Right renal pelvis (tissue), 4 donors: ENCODE measurements at places on chromosomes 6 and 20. TPM values are rescaled to one million over a fixed set of nuclear protein-coding genes. Genes with fewer than 3 reads are reported as not detected.

DNA sequence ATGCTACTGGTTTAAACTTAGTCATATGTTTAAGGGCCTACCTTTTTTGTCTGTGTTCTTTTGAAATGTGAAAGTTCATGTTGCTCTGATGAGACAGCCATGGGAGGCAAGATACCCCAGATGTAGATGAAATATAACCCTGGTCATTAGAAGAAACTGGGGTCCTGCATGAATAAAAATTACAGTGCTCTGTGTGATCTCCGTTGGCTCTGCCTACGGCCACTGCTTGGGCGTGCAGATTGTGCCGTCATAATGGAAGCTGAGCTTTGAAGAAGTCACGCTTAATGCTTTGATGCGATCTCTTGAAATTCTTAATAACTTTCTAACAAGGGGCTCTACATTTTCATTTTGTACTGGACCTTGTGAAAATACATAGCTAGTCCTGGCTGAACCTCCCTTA, at the start of gene TAAR2:
Gene TAAR2, minus strand, starts transcription at position 101 of the 400 bp plus-strand sequence. Its CDS starts 0 bp downstream, at position 101.
- no peak for DNase-seq

DNA sequence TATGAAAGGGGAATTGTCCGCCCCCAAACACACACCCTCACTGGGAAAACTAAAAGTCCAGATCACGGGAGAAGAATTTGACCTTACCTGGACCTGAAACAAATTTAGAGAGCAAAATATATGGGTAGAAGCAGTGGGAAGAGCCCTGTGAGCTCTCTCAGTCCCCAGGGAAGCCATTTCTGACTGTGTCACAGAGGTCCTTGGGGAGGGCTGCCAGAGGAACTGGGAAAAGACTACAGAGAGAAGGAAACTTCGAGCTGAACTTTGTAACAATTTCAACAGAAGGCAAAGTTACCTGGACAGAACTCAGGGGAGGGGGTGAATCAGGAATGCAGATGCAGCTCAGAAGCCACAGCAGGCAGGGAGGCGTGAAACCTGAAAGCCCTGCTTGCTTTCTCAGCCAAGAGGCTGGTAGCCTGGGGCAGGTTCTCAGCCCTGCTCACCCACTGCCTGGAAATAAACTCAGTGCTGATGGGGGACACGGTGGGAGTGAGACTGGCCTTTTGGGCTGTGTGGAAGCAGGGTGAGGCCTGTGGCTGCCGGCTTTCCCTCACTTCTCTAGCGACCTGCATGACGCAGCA, 163.8 kb downstream of the TMEM200A start:
- DNase-seq = no peak

DNA sequence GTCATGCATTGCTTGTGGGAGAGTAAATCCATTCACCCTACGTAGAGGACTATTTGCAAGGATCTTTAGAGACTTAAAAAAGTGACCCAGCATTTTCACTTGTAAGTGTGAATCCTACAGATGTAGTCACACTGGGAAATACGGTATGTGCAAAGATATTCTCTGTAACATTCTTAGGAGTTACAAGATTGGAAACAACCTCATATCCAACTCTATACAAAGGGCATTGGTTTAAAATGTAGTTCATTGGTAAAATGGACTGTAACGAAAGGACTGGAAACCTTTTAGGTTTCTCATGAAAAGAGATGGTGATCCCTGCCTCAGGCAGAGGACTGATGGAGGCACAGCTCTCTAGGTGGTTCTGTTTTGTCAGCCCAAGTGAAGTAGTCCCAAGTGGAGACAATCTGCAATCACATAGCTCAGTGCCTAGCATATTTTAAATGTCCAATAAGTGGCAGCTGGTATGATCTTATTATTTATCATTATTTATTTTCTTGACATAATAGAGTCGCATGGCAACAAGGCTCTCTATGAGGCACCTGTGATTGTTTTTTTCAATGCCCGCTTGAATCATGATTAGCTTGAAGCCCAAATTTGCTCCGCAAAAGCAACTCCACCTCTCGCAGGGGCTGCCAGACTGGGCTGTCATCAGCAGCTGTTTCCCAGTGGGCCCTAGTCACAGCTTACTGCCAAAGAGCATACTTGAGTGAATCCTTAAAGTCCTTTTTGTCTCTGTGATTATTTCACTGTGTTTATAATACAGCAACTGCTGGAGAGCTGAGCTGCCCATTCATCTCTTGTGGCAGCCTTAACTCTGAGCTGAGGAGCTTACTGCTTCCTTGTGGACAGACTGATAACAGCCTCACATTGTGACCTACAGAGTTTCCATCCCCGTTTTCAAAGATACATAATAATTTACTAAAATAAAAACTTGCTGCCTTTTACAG, 19.8 kb upstream of the ENPP1 start:
- DNase-seq = no peak

C20orf202 gene
- polyA plus RNA-seq = 0.24 TPM

DNA sequence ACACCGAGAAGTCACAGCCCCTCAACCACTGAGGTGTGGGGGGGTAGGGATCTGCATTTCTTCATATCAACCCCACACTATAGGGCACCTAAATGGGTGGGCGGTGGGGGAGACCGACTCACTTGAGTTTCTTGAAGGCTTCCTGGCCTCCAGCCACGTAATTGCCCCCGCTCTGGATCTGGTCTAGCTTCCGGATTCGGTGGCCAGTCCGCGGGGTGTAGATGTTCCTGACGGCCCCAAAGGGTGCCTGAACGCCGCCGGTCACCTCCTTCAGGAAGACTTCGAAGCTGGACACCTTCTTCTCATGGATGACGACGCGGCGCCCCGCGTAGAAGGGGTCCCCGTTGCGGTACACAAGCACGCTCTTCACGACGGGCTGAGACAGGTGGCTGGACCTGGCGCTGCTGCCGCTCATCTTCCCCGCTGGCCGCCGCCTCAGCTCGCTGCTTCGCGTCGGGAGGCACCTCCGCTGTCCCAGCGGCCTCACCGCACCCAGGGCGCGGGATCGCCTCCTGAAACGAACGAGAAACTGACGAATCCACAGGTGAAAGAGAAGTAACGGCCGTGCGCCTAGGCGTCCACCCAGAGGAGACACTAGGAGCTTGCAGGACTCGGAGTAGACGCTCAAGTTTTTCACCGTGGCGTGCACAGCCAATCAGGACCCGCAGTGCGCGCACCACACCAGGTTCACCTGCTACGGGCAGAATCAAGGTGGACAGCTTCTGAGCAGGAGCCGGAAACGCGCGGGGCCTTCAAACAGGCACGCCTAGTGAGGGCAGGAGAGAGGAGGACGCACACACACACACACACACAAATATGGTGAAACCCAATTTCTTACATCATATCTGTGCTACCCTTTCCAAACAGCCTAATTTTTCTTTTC, at the start of gene DCDC2:
Gene DCDC2, minus strand, starts transcription at position 724 of the 883 bp plus-strand sequence. Its CDS starts 309 bp downstream, at position 415.
- DNase-seq = peak; percentile 52

SIRPD gene
- polyA plus RNA-seq = not detected

DNA sequence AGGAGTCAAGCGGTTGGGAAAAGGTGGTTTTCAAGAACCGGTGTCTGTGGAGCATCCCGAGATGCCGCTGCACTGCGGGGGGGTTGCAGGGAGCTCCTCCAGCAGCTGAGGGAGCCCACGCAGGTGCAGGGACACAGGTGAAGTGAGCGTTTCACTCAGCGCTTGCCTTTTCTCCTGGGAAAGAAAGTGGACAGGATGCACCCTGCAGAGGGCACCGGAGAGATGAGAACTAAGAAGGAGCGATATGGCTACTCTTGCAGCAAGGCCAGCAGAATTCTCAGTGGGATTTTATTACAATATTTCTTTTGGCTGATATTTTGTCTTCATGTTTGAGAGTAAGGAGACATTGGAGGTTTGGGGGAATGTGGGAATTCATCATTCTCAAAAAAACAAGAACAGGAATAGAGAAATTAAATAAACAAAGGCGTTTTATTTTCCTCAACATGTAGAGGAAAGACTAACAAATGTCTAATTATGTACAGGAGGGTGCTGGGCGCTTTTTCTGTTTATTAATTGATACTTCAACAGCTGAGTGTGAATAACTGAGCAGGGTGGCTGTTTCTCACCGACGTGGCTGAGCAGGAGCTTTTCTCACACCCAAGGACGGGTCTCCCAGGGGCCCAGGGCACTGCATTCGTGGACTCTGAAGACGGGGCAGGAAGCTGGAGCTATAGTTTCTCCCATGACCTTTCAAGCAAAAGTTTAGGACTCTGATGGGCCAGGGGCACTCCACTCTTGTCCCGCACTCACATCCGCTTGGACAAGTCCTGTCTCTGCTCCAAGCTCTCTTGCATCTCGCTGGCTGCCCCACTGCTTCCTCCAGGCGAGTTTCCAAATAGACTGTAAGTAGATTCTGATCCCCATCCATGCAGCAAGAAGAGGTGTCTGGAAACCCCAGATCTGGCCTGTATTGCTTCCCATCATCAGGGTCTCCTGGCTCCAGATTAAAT, 176.1 kb downstream of the SMOC2 start:
- DNase-seq = no peak

GGTLC1 gene
- polyA plus RNA-seq = not detected

DNA sequence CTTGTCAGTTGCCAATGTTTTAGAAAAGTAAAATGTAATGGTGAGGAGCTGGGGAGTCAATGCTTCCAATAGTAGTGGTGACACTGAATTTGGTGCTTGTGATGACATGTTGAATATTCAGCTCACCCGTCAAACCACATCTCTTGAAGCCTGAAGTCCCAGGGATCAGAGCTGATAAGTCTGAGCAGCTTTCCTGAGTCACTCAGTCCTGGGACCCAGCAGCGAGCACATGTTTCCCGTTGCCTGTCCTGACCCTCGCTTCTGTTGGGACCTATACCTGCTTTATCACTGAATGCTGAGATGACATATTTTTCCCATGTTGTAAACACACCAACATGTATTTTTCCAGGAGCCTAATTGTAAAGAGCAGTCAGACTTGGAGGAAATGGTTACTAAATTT, 693.6 kb downstream of the QKI start:
- no peak for DNase-seq

NT5E gene
- 5.1 TPM for polyA plus RNA-seq
